Right ventricle myocardium inferior (tissue), 1 donor: ENCODE measurements at places on chromosomes 2 and 18.
A peak's percentile ranks its signal among the peaks of the same experiment; 100 is the strongest.

DNA sequence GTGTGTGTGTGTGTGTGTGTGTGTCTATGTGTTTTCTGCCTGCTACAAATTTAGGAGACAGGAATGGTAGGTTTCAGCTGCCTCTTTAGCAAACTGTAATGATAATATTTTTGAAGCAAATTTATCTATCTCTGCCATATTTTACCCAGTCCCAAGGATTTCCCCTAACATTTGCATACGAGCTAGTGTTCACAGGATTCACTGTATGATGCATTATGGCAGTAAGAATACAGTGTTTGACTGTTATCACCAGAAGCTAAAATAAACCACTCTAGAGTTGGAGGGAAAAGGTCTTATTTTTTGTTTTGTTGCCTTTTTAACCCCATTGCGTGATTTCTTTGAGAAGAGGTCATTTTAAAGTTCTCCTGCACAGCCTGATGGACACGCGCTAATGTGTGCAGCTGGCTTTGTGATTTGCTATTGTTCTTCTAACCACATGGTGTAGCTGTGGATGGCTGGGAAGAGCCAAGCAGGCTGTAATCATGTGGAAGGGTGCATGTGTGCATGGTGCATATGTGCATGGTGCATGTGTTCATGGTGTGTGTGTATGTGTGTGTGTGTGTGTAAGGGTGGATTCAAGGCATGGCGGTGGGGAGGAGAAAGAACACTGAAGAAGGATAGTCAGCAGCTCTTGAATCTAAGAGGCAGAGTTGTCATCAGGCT, 62.4 kb downstream of the PLB1 start:
- DNase-seq: no peak

DNA sequence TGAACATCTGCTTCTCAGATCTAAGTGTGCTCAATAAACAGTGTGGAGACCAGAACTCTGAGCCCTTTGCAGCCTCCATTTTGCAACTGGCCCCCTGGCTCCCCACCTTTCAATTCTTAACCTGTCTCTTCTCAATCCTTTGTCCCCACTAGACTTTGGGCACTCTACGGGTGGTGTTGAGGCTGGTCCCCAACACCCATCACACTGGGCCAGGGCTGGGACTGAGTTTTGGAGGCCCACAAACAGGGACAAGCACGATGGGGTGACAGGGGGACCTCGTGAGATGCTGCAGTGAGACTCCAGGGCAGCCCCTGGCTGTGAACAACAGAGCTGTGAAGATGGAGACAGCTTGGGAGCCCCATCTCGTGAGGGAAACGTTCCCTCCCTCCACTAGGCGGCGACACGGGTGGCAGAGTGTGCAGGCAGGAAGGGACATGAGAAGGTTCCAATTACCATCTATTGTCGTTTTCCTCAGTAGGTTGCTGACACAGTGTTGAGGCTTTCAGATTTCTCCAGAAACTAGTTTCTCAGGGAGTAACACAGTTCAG, 1.2 kb downstream of the ANKMY1 start:
- peak; percentile 78 for DNase-seq

GRCh38 chr2:233273120-233273519, 21.6 kb downstream of the ATG16L1 start:
- no peak for DNase-seq

DNA sequence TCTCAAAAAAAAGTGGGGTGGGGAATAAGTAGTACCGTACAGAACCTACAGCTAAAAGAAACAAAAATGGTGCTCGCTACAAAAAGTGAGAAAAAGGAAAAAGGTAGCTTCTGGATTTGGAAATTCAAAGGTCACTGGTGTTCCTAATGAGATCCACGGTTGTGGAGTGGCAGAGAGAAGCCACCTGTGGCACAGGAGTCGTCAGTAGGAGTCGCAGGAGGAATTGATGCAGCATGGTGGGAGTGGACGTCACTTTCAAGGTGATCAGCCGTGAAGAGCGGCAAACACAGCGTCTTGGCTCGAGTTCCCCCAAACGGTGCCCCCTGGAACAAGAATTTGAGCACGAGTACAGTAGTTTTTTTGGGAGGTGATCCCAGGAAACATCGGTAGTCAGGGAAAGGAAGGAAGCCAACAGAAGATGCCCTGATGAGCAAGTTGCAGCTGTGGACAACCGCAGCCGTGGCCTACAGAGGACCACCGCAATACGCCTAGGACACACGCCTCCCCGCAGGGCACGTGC, 1.4 kb upstream of the TTL start:
- no peak for DNase-seq

GRCh38 chr18:12422936-12423335, 15.2 kb downstream of the PRELID3A start:
- no peak for DNase-seq

DNA sequence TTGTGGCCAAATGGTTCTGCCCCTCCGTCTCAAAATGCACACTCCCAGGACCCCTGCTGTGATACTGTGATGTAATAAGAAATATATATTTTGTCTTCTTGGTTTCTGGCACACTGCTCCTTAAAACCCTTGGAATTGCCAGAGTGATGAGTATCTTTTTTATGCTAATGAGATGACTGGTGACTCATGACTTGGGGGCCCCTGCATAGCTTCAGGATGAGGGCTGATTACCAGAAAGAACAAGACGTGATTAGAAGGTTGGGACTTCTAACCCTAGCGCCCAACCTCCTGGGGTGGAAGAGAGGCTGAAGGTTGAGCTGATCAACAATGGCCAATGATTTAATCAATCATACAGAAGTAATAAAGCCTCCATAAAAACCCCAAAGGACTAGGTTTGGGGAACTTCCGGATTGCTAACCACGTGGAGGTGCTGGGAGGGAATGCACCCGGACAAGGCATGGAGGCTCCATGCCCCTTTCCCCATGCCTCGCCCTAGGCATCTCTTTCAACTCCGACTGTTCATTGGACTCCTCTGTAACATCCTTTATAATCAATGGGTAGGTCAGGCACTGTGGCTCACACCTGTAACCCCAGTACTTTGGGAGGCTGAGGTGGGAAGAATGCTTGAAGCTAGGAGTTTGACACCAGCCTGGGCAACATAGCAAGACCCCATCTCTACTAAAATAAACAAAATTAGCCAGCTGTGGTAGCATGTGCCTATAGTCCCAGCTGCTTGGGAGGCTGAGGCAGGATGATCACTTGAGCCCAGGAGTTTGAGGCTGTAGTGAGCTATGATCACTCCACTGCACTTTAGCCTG, 89.1 kb downstream of the HS1BP3 start:
- DNase-seq: no peak

DNA sequence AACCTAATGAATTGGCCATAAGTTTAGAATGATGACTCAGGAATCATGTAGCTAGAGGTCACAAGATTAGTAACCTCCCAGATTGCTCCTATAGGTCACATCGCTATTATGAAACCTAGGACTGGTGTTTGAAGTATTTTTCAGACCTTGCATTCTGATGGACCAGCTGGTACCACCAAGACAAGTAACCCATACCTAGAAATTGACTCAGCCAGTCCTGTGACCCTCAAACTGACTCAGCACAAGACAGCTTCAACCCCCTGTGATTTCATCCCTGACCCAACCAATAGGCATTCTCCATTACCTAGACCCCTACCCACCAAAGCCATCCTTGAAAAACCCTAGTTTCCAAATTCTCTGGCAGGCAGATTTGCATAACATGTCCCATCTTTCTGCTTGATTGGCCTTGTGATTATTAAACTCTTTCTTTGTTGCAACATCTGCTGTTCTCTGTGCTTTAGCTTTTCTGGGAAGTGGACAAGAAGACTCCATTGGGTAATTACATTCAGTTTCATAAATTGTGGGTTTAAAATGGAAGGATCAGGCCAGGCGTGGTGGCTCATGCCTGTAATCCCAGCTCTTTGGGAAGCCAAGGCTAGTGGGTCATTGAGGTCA, 254.9 kb downstream of the IRS1 start:
- no peak for DNase-seq

DNA sequence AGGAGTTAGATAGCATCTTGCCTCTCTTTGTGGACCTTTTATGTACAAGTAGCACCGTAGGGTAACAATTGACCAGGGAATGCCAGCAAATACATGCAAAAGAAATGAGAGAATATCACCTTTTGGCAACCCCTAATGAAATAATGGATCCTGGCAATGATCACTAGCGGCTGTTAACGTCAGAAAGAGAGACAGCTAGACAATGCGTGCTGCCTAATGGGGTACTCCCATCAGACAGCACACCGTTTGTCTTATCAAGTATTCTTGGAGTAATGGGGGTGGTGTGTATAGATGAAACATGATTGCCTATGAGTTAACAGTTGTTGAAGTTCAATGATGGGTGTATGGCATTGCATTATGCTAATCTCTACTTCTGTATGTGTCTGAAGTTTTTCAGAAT, 1.6 kb downstream of the ELAC1 start:
- DNase-seq: no peak

GRCh38 chr2:200538139-200538538, 12.1 kb downstream of the SGO2 start:
- DNase-seq: no peak

DNA sequence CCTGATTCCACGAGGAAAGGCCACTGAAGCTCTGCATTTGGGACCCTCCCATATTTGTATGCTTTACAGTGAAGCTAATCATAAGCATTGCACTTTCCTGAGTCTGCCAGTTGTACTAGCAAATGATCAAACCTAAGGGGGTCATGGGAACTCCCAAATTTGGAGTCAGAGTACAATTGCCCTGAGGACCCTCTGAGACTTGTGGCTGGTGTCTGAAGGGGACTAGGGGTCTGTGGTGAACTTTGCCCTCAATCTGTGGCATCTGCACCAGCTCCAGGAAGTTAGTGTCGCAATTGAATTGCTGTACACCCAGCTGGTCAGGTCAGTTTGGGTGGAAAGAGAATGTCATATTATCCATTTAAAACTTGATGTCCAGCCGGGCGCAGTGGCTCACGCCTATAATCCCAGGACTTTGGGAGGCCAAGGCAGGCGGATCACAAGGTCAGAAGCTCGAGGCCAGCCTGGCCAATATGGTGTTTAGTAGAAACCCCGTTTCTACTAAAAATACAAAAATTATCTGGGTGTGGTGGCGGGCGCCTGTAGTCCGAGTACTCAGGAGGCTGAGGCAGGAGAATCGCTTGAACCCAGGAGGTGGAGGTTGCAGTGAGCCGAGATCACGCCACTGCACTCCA, 18.1 kb downstream of the SOWAHC start:
- DNase-seq: no peak

GRCh38 chr2:140506606-140507005, 1624.2 kb downstream of the LRP1B start:
- DNase-seq: no peak

DNA sequence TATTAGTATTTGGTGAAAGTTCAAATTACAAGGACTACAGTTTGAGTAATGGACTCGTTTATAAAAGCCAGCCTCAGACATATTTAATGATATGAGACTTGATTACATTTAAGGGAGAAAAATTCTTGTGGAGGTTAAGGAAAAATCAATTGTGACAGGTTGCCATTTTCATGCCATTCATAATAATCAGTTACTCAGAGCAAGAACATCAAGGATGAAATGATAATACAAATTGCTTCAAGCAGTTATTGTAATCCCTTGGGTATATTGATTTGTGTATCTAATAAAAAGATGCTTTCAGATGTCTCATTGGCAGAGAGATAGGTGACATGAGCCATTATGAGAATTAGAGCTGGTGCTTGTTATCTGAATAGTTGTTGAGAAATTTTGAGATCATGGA, 153.6 kb downstream of the ATP9B start:
- DNase-seq: no peak

GRCh38 chr2:109232909-109233308, 103.9 kb downstream of the SH3RF3 start:
- no peak for DNase-seq

DNA sequence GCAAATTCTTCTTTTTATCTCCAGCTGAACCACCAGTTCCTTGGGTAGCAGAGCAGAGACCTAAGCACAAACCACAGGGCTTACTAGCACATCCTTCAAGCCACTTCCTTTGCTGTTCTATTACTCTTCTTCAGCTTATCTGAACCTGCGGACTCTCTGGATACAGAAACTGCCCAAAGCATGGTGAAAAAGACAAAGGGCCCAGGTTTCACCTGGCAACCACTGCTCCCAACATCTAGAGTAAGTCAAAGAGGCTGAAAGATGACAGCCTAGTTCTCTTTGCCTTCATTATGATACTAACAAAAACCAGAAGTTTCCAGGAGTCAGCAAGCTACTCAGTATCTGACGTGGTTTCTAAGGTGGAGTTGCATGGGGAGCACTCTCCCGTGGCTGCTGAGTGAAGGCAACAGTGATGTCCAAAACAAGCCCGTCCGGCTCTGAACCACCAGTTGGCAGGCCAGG, 43.4 kb downstream of the KANSL3 start:
- DNase-seq: no peak

- DNase-seq: peak; percentile 30
Observed at GRCh38 chr2:36698993-36699392, 2.5 kb downstream of the VIT start.

- no peak for DNase-seq
Observed at GRCh38 chr2:160283675-160284074, 83.6 kb upstream of the ITGB6 start.

DNA sequence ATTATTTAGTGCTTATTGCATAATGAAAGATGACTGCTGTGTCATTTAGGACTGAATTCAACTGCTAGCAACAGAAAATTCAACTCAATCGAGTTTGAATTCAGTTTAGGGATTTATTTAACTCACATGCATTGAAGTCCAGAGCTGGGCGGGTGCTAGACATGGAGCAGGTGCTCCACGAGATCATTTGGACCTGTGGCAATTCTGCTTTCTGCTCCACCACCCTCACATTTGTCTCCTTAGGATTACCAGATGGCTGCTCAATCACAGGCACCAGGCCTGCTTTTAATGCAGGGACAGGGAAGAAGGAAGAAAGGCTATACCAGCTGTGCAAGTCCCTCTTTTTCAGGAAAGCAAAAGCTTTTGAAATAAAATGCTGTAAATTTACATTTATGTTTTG, 572.9 kb upstream of the SLC8A1 start:
- DNase-seq: no peak

- peak; percentile 53 for DNase-seq
Observed at GRCh38 chr2:54551123-54551756, 95.1 kb downstream of the SPTBN1 start.

DNA sequence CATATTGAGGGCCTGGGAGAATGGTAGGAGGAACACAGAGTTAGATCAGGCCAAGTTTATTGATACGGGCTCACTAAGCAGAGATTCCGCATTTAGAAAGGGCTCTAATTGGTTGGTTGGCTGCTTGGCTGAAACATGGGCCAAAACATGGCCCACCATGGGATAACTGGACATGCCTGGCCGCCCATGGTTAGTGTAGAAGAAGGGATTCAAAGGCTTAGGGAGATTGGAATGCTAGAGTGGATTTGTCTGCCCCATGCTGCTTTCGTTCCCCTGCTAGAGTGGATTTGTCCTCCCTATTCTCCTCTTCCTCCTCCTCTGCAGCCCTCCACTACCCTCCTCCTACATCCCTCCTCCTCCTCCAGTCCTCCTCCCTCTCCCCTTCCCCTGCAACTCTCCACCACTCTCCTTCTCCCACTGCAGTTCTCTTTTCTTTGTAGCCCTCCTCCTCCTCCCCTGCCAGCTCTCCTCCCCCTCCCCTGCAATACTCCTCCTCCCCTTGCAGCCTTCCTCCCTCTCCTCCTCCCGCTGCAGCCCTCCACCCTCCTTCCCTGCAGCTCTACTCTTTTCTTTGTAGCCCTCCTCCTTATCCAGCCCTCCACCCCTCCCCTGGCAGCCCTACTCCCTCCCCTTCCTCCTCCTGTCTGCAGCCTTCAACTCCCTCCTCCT, 17.2 kb downstream of the BOK start:
- DNase-seq: no peak
